ENCODE measurements at places on chromosomes 2 and 18.
A peak's percentile ranks its signal among the peaks of the same experiment; 100 is the strongest.

GRCh38 chr2:67311536-67311935 is 85.6 kb upstream of the ETAA1 start:
- DNase-seq: peak; percentile 16

DNA sequence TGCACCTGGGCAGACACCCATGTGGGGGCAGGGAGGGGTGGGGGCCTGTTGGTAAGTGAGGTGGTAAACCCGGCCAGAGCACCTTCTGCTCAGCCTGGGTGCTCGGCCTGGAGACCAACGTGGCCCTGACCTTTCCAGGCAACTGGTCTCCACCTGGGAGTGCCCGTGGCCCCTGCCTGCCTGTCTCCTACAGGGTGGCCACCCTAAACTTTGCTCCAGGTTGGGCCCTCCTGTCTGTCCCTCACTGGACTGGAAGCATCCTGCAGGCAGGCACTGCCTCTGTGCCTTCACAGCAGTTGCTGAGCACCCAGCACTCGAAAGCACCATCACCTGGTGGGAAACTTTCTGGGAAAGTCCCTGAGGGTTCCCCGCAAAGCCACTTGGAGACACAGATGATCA is 171.3 kb downstream of the TWIST2 start:
- DNase-seq: no peak

GRCh38 chr2:239953418-239954061 is 71.6 kb downstream of the NDUFA10 start:
- no peak for DNase-seq

DNA sequence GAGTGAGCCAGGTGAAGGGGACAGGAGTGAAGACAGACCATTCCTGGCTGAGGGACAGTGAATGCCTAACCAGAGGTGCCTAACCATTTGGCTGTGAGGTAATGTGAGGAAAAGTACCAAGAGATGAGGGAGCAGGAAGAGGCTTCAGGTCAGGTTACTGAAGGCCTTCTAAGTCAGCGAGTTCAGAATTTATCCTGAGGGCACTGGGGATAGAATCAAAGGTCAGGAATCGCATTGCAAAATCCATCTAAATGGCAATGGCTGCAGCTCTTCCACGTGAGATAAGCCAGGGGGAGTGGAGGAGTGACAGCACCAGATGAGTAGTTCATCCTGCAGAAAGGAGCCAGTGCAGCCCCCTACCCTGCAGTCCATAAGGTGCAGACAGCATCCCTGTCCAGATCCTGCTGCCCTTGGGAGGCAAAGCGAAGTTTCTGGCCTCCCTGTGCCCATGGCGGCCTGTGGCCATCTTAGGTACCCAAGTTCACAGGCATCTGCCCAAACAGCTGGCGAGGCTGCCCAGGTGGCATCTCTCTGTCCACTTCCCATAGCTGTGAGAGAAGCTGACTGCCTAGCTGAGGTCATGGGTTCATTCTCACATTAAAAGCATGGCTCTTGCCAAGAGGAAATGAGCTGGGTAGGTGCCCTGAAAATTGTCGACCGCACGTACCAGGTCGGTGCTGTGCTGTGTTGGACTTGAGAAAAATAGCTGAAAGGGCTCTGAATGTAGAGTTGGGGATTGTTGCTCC is 49.5 kb downstream of the CYP27C1 start:
- DNase-seq: no peak

- peak; percentile 8 for DNase-seq
Measured at GRCh38 chr18:2657788-2658458, 2.4 kb downstream of the SMCHD1 start.

GRCh38 chr2:164115806-164116205 is 380.0 kb upstream of the FIGN start:
- DNase-seq: no peak

DNA sequence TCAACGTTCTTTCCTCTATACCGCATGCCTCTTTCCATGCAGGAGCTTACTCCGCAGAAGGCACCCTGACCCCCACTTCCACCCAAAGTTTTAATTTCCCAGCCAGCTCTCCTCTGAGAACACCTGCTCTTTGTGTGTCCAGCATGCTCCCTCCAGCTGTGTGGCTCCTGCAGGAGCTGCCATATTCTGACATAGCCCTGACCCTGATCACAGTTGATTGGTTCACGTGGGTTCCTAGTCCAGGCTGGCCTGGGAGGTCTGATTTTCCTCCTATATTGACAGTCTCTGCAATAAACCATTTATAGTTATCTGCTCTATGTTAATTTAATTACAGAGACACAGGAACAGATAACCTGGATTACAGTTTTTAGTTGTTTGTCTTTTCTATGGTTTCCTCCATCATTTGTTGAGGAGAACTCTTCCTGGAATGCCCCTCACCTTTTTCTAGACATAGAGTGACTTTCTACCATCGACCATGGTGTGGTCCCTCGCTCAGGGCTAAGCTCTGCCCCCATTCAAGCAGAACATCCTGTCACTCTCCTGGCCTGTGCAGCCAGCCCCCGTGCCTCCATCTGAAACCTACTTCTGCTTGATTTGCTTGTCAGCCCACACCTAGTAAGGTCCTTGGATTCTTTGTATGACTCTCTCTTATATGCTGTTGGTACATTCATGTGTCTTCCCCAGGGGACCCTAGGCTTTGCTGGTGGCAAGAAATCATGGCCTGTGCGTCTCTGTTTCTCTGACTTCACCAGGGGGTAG is 231.5 kb downstream of the LPIN1 start:
- no peak for DNase-seq

DNA sequence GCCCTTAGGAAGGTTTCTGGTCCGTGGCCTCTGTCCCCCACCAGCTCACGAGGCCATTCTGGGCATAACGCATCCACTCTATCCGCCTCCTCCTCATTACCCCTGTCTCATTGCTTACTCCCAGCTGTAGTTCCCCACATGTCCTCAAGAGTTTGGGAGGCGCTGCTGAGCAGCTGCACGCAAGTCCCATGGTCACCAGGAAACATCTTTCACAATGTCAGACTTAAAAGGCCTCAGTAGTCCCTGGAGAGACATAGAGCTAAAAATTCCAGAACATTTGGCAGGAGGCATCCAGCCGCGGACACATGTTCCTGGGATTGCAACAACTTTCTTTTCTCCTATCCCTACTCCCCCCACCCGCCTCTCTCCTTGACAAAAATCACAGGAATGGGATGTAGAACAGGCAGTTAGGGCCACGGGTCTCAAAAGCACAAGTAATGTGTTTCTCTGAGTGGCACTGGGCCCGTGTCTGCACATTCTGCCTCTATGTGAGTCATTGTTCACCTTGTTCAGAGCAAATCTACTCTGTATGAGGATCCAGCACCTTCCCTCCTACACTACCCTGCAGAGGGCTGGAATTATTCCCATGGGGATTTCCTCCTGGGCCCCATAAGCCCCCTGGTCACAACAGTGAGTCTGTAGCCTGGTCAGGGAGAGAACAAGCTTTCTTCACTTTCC is 8.1 kb downstream of the LBH start:
- peak; percentile 67 for DNase-seq

DNA sequence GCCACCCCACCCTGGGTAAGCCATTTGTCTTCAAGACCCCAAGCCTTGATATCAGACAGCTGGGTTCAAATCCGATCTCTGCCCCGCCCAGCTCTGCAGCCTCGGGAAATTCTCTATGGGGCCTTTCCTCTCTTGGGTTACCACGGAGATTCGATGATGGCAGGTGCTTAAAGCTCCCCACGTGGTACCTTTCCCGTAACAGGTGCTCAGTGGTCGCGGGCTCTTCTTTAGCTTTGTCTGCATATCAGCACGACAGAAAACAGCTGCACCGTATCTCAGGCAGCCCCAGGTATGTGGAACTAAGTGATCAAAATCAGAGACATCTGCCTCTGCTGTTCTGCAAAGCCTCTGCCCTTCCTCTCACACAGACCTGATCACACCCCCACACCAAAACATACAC is 37.4 kb downstream of the TTC32 start:
- DNase-seq: no peak

GRCh38 chr18:63199743-63200241 is 119.8 kb downstream of the BCL2 start:
- no peak for DNase-seq

DNA sequence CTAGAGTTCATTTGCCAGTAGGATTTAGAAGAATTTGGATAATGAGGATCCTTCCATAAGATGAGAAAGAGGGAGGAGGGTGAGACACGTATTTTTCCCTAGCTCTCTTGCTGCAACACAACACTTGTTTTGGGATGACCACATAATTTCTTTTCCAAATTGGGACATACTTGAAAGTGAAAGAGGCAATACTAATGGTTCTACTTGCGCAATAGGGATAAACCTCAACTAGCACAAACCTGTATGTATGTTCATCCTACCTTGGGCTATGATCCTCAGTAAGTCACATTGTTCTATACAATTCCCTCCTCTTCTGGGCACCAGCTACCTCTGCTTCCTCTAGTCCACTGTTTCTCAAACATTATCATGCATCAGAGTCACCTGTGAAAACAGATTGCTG is 1208.8 kb upstream of the LRRTM1 start:
- no peak for DNase-seq

GRCh38 chr2:191686729-191687128 is 8.8 kb downstream of the NABP1 start:
- DNase-seq: no peak

GRCh38 chr2:51103205-51103604 is 71.3 kb upstream of the NRXN1 start:
- no peak for DNase-seq

GRCh38 chr2:120305296-120305695 is 40.6 kb upstream of the INHBB start:
- peak; percentile 68 for DNase-seq

DNA sequence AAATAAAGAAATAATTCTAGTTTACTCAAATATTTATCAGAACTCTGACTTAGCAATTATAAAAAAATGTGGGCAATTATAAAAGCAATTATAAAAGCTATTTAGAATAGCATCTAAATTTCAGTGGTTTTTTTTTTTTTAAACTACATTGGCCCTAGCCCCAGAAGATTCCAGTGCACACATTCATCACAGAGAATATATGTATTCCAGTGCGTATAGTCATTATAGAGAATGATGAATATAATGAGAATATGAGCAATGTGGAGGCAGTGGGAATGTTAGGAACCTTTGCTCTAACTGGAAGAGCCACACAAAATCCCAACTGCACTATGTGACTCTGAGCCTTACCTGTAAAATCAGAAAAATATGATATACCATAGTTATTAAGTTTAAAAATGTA is 10.5 kb downstream of the MAP3K2 start:
- no peak for DNase-seq

DNA sequence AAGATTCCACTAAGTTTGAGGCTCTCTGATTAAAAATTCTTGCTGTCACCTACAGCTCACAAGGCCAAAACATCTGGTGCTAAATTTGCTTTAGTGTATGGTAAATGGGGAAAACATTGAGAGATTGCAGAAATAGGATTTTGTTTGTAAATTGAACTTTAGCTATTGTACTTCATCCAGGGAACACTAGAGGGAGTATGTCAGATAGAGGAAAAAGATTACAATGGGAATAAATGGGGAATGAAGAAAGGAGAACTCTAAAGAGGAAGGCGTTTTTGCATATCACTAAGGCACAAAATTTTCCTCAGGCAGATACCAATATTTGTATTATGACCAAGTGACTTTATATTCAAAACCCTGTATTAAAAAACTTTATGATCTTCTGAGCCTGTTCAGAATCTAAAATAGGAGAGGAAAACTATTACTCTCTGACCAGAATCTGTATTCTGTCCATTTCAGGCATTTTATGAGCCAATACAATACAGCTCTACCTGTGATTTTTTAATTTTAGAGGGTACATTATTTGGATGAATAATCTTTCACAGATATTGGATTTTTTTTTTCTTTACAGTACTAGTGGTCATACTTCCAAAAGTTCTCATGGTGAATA is 52.3 kb upstream of the ITGB6 start:
- DNase-seq: peak; percentile 63

DNA sequence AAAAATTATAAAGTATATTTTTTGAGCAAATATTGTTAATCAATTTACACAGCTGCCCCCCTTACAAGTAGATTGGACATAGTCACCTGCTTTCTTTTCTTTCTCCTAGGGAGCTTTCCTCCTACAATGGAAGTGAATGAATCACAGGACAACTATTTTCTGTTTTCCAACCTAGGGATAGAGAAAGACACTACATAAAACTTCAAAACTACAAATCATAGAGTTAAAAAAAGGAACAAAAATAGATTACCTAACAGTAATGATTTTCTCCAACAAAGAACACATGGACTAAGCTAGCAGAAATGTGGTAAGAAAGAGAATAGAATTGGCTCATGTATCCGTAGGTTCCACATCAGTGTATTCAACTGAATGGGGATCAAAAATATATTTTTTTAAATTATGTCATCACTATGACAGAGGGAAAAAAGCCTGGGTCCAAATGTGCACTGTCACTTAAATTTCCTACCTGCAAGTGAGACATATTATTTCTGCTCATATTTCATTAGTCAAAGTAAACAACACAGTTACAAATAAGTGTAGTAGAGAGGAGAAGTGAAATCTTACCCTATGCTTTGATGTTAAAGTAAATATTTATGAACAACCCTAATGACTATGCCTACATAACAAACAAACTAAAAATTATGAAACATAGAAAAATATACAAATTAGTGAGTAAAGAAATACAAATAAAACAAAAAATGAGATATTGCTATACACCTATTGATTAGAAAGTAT is 756.7 kb downstream of the SOCS6 start:
- no peak for DNase-seq

DNA sequence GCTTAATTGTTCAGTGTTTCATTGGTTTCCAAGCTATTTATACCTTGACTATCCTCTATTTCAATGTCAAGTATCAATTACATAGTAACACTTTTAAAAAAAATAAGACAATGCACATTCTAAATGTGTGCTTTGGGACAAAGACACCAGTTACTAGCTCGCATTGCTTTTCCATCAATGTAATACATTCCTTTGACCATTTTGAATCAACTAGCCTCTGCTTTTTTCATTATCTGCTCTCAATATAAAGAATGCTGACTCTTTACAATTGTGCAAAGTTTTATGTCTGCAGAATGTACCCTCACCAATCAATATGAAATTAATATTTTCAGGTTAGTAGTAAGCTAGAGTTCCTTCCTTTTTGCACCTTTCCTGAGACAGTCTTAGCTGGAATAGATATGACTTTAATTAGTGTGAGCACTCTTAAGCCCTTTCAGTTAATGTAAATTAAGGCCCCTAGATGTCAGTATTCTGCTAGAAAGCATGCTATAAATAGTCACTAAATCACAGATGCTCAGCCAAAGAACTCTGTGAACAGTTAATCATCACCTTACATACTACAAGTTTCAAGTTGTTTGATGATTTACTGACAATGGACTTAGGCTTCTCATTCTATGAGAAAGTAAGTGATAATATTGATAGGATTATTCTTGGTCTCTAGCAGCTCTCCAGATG is 413.6 kb downstream of the PTH2R start:
- peak; percentile 77 for DNase-seq

DNA sequence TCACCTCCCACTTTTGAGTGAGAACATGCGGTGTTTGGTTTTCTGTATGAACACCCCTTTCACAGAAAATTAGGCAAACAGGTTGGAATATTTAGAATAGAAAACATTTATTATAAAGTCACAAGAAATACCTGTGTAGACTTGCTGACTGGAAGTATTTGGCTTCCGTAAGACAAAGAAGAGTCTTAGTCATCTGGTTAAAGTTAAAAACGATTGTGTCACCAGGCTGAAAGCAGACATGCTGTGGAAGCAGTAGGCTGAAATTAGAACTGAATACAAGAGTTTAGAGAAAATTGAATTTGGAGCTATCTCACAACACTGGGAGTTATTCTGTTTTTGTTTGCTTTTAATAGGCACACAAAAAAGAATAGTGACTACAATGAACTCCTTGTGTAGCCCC is 16.2 kb upstream of the CLASP1 start:
- no peak for DNase-seq

Measured in NCI-H82 (cell line).